ENCODE measurements at places on chromosomes 7 and 10.

DNA sequence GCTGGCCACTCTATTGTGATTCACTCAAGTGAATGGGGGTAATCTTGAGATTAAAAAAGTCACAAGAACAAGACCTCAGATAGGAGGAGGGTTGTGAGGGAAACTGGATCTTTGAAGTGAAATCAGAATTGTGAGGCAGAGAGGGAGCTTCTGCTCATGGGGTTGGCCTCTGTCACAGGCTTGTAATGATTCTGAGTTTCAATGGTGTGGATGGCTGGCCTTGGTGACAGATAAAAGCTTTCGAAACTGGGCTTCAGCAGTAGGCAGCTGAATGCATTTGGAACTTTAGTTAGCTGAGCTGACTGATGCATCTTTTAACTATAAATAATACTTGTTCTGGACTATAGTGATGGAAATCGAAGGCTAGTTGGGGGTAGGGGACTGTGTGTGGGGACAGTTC lies 12.2 kb downstream of the TAS2R60 start:
- DNase-seq: no peak

- no peak for DNase-seq
These were observed 145.9 kb downstream of the NRCAM start for GRCh38 chr7:108310351-108310750.

GRCh38 chr10:15075421-15075820 lies 13.2 kb downstream of the ACBD7 start:
- no peak for DNase-seq

- DNase-seq: no peak
These were observed 47.7 kb downstream of the NPVF start for GRCh38 chr7:25180592-25180923.

- peak; percentile 100 for DNase-seq
These were observed 106.7 kb downstream of the TES start for GRCh38 chr7:116316838-116317628.

- DNase-seq: no peak
These were observed 81.9 kb upstream of the INSIG1 start for GRCh38 chr7:155215576-155216325.

DNA sequence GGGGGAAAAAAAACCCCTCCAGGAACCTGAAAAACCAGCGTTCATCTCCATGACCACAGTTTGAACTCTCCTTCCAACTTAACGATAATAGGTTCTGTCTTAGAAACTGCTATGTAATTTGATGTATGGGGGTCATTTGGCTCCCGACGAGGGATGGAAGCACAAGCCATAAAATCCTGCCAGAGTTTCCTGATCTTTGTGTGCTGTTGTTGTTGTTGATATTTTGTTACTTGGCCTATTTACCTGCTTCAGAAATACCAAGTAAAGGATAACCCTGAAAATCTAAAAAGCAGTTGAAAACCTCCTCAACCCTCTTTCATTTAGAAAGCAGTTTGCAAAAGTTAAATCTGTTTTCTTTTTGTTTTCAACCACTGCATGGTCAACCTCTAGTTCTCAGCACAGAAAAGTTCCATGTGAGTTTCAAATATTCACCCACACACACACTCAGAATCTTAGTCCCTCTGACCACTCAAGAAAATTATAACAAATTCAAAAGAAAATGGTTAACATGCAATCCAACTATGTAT lies 9.3 kb upstream of the HOXA2 start:
- no peak for DNase-seq

DNA sequence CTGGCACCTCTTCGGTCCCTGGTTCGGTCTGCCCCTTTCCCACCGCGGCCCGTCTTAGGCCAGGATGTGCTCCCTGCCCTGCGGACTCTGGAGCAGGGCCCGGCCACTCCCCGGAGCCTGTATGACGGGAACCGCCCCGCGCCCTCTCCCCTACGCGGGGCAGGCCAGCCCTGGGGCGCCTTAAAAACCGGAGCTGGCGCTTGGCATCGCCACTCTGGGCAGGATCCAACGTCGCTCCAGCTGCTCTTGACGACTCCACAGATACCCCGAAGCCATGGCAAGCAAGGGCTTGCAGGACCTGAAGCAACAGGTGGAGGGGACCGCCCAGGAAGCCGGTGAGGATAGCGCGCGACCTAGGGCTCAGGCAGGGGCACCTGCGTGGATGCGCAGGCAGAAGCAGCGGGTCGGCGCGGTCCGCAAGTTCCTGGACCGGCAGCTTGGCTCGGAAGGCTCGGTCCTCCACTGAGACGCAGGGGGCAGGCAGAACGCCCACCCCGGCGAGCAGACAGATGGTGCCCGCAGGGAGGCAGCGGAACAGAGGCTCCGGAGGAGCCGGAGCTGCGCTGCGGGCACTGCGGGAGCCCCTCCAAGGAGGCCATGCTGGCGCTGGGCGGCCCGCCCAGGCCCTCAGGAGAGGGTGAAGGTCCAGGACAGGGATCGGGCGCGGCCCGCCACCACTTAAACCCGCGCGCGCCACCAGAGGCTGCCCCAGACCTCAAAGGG lies at the start of gene ADIRF:
Gene ADIRF, plus strand, starts transcription at position 212 of the 723 bp plus-strand sequence. Its CDS starts 63 bp downstream, at position 275.
- DNase-seq: no peak

DNA sequence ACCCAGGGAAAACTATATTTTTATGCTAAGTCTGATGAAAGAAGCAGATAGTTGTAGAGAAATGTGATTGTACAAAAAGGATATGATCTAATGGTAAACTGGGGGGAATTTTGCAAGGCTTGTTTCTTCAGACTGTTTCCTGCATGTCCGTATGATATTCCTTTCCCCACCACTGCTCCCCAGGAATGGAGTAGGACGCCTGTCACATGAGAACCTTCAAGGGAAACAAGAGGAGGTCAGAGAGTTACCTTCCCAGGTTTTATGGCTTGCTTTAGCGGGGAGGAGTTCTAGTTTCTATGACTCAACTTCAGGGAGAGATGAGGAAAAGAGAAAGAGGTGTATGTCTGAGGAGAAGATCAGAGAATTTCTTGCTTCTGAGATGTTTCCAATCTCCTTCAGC lies 16.4 kb upstream of the ITPRID1 start:
- DNase-seq: peak; percentile 60

- DNase-seq: peak; percentile 27
These were observed 49.7 kb downstream of the DNAJC12 start for GRCh38 chr10:67788028-67788886.

DNA sequence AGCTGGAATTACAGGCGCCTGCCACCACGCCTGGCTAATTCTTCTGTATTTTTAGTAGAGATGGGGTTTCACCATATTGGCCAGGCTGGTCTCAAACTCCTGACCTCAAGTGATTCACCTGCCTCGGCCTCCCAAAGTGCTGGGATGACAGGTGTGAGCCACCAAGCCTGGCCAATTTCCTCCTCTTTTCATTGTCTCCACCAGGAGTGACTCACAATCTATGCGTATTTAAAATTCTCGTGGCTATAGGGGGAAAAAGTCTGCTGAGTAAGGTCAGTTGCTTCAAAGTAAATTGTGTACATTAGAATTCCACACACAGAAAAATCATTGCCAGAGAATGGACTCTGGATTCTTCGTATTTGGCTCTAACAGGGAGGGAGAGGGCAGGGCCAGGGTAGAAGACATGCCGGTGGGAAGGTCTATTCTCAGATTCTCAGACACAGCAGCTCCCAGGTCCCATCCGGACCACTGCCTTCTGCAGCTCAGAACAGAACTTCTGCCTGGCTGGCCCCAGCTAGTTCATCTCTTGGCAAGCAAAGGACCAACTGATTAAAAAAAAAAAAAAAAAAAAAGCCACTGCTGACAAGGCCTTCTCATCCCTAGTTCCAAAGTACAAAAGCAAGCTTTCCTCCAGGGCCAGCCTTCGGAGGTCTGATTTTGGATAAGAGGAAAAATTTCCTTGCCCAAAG lies 22.2 kb downstream of the PSPH start:
- DNase-seq: peak; percentile 49

DNA sequence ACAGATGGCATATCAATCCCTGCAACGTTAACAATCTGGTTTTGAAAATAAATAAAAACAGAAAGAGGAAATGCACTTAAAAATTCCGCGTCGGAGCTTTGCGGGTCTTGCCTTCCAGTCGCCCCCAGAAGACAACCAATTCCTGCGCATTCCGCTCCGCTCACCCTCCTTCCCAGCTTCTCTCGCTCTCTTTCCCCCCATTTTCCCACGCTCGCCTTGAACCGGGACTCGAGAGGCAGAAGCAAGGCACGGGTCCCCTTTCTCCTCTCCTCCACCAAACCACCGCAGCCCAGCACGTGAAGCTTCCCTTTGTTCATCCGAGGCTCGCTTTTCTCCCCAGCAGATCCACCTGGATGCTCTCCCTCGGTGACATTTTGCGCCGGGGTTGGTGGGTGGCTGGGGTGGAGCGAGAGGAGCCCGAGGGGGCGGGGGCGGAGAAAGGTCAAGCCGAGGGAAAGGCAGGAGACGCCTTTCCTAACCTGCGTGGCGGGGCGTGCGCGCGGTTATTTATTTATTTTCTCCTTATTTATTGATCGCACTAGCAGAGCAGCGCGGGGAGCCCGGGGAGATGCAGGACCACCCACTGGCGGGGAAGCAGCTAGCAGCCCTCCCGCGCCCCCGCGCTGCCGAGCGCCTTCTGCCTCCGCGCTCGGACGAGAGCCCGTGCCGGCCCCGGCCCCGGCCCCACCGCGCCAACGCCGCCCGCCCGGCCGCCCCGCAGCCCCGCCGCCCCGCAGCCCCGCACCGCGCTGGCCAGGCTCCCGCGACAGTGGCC lies at the start of gene KCND2:
Gene KCND2, plus strand, starts transcription at position 475 of the 775 bp plus-strand sequence.
- no peak for DNase-seq

GRCh38 chr7:39367943-39368342 lies 198.3 kb upstream of the YAE1 start:
- DNase-seq: no peak

DNA sequence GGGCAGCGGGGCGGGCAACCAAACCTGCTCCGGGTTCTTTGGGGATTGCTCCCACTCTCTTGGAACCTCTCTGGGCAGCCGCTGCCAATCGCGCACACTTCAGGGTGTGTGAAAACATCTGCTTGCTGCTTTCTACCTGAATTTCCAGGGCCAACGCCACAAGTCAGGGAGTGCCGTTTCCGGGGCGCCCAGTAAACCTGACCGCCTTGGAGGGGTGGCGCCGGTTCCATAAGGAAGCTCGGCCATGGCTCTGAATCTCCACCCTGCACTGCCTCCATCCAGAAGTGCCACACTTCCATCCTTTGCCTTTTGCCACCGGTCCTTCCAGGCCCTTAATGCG lies 679 bp upstream of the AFAP1L2 start:
- no peak for DNase-seq

Data from RCC 7860 (cell line).